HFFc6 (cell line): ENCODE measurements at places on chromosomes 16 and 17. TPM values are rescaled to one million over a fixed set of nuclear protein-coding genes. Genes with fewer than 3 reads are reported as not detected.

NPB gene
- 0.50 to 0.89 TPM (median 0.65 TPM) in 3 replicates for total RNA-seq

CCL8 gene
- not detected in 3 replicates for total RNA-seq

VPS35 gene
- total RNA-seq, result 92.5 to 102 TPM (median 99.5 TPM) in 3 replicates

WSCD1 gene
- not detected in 3 replicates for total RNA-seq

RPA1 gene
- 79.2 and 95.0 TPM in 2 replicates for total RNA-seq

CAVIN1 gene
- 1,115 to 1,236 TPM (median 1,192 TPM) in 3 replicates for total RNA-seq

RNF166 gene
- total RNA-seq, result 10.3 and 14.6 TPM in 2 replicates

GUCY2D gene
- not detected in 2 replicates for total RNA-seq

DNA sequence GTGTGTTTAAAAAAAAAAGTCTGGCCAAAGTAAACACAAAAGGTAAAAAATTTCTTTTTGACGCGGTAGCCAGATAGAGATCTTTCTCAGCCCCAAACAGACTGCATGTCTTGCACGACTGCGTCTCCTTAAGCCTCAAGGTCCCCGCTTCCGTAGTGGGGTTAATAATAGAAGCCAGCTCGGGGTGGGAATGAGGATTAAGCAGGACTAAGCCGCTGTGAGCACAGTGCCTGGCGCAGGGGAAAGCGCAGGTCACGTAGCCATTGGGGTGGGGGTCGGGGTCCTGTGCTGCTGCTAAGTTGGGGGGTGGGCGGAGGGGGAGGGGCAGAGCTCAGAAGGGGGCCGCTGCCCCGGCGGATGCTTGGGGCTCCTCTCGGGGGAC is 521 bp downstream of the GGA2 start:
- peak; percentile 18 for DNase-seq

- DNase-seq, result no peak
Observed at GRCh38 chr16:55773859-55774549, 58.9 kb downstream of the CES1 start.

DNA sequence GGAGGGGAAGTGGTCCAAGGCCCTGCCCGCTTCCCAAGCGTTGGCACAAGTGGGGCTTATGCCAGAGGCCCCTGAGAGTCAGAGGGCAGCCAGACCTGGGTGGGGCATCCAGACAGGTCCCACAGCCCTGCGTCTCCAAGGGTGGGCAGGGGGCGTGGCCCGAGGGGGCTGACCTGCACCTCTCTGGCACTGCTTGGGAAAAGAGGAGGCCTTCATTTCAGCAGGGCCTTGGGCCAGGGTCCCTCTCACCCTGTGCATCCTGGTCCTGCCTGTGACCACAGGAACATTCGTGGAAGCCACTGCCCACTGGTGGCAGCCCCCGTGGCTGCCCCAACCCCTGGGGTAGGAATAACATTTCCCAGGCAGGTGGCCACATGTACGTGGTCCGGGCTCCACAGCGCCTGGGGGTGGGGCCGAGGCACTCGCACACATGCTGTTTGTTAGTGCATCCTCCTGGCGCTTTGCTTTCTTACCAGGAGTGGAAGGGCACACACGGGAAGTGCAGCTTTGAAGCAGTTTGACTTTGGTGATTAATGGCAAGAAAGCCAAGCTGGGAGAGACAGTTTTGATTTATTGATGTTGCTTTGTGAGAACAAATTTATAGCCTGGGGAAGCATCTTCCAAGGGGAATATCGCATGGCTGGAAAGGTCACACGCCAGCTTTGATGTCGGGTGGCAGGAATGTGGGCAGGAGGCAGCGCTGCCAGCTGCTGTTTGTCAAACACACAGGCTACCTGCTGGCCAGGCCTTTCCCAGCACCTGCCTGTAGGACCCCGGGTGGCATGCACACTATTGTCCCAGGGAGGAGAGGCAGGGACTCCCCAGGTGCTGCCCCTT is 4.3 kb downstream of the CENPX start:
- no peak for DNase-seq

DNA sequence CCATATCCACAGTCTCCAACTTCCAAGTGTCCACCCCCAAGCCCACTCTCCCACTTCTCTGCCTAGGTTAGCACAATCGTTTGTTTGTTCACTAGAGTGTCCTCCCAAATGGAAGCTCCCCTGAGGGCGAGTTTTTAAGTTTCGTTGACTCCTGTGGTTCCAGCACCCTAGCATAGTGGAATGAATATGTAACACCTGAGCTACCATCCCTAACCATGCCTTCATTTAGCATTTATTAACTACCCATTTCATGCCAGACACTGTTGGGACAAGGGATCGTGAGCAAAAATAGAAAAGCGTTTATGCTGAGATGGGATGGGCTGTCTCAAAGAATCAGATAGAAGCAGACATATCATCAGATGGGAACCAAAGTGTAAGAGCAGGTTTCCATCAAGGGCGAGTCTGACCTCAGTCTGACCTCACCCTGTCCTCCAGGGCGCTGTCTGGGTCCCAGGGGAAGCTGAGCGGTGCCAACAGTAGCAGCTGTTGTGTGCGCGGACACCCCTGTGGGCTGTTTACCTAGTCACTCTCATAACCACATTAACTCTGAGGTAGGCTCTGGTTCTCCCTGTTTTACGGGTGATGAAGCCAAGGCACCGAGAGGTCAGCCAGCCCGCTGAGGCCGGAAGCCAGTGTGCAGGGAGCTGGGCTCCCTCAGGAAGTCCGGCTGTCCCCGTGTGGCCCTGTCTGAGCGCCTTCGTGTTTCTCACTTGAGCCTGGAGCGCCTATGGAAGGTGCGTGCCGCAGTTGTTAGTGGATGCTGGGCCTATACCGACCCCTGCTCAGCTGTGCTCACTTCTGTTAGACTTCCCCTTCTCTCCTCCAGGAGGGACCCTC is 6.2 kb downstream of the CNP start:
- no peak for DNase-seq

GRCh38 chr16:47519996-47520679 is 59.0 kb downstream of the PHKB start:
- DNase-seq, result no peak

DNA sequence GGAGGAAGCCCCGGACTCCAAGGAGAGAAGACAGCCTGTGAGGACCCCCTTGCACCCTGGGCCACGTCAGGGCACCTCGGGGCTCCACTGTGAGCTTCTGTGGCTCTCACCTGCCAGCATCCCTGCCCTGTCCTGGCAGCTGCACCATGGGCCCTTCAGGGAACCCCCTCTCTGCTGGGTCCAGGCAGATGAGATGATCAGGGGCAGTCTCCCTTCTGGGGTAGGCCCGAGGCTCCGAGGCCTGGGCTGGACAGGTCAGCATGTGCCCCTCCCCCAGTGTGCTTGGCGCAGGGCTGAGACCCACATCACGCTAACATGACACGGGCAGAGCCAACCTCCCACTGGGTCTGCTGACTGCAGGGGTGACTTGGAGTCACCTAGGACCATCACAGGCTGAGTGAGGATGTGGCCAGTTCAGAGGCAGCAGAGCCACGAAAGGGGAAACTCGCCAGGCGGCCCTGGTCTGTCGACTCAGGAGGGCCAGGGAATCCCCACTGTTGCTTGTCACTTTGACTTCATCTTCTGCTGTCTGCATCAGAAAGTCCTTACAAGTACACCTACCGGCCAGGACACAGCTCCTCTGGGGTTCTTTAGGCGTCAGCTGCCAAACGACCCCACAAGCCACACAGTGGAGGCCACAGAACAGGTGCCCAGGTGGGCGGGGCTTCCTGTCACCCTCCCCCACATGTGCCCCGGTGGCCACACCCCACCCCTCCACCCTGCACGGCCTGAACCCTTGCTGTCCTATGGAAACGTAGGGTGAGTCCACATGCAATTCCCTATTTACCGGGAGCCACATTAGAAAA is 2.2 kb downstream of the GALNS start:
- DNase-seq, result no peak

DNA sequence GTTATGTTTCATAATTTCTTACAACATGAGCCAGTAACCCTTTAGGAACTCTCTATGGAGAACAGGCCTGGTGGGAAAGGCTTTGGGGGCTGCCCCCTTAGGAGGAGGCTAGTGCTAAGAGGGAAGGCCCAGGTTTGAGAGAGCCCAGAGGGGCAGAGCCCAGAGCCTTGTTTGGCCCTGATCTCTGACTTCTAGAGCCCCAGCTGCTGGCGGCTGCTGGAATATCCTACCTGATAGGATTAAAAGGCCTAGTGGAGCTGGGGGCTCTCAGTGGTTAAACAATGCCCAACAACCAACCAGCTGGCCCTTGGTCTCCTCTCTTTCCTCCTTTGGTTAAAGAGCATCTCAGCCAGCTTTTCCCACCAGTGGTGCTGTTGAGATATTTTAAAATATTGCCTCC is 54.1 kb downstream of the IGF2BP1 start:
- no peak for DNase-seq

GRCh38 chr17:50184064-50184463 is 17.4 kb downstream of the COL1A1 start:
- no peak for DNase-seq

DNA sequence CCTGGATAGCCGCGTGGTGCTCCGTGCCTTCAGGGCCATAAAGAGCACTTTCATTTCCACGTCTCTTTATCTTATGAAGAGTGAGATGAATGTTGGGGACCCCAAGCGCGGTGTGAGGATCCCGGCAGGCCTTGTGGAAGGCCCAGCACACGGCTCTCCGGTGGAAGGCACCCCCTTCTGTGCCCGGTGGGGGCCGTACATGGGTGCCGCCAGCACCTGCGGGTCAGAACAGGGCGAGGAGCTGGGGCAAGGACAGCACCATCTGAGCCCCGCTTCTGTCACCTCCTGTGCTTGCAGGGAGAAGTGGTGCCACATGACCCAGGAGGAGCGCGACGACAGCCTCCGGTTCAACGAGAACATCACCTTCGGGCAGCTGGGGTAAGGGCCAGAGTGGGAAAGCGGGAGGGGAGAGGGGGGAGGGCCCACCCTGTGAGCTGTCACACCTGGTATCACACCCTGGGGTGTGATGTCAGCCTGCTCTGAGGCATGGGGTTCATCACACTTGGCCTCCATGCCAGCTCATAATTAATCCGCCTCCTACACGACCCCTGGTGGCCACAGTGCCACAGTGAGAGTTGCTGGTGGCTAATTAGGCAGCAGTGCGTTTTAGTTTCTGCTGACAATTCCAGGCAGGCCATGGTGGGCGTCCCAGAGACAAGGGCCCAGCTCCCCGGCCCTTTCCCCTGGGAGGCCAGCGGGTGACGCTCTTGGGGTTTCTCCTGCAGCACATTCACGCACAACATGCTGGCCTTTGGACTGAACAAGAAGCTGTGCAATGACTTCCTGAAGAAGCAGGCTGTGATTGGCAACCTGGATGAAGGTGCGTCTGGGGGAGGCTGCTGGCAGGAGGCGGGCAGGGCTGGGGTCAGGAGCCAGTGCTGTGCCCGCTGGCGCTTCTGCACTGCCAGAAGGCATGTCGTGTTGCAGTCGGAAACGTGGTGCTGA is 25.7 kb downstream of the CIBAR2 start:
- peak; percentile 15 for DNase-seq

- DNase-seq, result no peak
Observed at GRCh38 chr16:67050796-67051195, 21.8 kb downstream of the CBFB start.

- no peak for DNase-seq
Observed at GRCh38 chr17:67224736-67225135, 20.3 kb downstream of the HELZ start.

- no peak for DNase-seq
Observed at GRCh38 chr16:31224092-31224955, 7.4 kb upstream of the PYDC1 start.

DNA sequence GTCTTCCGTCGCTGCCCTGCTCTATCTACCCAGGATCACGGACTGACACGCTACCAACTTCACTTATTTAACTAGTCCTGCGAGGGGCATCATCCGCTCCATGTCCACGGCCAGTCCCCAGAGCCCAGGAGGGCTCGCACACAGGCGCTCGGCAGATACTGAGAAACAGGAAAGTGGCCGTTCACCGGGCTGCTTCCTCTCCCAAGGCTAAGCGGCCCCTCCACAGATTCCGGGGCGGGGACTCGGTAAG is 388 bp downstream of the OXLD1 start:
- DNase-seq, result no peak
